Heart left ventricle (tissue), 16 donors: ENCODE measurements at places on chromosomes 2 and 18.

DNA sequence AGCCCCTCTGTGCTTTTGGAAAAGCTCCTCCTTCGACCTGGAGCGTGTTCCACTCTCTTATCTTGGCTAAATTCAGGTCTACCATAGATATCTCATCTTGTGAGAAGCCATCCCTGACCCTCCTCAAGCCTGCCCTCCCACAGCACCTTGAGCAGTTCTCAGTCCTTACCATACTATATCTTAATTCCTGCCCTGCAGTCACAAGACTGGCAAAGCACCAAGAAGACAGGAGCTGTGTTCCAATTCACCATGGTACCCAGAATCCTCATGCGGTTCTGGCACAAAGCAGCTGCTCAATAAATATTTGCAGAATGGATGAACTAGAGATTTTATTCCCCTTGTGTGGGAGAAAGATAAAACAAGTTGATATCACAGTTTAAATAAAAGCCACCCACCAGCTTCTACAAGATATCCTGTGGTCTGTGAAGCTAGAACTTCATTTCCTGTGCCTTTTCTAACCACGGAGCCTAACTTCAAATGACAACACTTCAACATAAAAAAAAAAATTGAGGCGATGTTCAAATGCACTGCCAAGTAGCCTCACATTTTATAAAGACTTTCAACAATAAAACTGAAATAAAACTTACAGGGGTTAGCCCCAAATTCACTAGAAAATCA, 19.5 kb downstream of the MARCHF4 start:
- no peak for DNase-seq

DNA sequence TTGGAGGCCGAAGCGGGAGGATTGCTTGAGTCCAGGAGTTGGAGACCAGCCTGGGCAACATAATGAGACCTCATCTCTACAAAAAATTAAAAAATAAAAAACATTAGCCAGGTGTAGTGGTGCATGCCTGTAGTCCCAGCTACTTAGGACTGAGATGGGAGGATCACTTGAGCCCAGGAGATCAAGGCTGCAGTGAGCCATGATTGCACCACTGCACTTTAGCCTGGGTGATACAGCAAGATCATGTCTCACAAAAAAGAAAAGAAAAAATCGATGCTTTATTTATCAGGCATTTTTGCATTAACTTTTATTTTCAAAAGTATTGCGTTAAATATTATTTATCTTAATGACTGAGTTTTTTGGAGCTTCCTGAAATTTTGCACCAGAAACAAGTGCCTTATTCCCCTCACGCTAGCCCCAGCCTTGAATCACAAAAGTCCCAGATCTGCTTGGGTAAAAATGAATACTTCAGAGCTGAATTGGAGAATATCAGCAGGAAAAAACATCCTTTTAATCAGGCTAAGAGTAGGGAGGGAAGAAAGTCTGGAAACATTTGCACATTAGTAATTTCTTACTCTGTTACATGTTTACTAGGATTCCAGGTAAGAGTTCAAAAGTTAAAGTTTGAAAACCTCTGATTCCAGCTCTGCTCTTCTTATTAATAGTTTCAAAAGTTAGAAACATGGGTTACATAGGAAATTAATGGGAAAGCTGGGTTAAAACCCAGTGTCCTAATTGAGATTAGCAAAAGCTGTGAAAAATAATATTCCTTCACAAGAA, 296.8 kb upstream of the FBXO11 start:
- no peak for DNase-seq

DNA sequence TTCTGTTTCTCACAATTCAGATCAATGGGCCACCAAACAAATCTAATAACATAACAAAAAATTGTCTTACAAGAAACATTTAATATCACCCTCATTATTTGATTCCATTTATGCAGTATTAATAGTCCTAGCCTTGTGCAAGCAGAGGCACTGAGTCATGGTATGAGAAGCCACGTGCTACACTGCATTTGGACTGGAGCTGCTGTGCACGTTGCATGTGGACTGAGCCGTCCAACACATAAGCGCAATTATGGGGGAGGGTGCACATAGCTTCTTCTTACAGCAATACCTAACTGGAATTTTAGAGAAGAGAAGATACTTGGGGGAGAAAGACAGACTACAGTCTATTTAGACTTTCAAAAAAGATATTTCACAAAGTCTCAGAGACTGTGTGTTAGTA, 329.6 kb upstream of the ID2 start:
- DNase-seq, result no peak

DNA sequence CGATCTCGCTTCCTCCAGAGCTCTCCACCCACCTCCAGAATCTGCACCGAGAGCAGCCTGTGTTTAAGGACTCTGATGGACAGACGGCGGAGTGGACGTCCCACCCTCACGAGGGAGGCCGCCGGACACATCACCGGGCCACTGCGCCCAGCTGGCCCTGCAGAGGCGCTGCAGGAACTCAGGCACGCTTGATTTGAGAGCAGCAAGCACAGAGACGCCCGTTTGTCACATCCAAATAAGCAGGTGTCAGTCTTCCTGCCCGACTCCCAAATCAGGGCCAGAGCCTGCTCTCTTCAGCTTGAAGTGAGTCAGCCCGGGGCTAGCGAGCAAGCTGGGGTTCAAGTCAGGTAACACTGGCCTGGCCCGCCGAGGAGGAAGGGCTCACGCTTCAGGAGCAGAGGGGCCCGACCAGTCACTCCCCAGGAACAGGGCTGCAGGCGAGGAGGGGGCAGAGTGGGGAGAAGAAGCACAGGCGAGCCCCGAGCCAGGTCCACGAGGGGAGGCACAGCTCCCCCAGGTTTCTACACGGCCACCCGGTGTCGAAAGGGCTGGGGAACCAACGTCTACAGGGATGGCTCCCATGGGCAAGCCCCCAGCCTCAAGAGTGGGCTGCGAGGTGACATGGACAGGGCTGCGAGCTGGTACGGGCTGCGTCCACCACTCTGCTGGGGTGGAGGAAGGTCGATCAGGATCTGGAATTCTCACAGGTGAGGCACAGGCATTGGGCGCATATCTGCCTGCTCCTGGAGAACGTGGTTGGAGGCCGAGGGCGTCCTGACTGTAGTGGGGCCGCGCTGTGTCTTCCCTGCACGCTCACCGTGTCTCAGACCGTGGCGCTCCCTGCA, 52.5 kb upstream of the CTDP1 start:
- no peak for DNase-seq

- peak; percentile 41 for DNase-seq
These were observed 89.2 kb downstream of the STPG4 start for GRCh38 chr2:47065771-47066380.

DNA sequence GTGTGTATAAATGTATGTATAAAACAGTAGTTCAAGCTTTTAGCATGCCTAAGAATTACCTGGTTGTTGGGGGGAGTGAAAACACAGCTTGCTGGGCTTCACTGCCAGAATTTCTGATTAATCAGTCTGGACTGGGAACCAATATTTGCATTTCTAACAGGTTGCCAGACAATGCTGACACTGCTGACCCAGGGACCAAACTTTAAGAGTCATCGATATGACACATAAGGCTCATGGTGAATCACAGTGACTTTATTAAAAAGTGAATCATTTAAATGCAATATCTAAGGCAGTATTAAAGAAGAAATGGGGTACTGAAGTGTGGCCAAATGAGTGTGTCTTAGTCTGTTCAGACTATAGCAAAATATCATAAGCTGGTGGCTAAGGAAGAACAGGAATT, 195.9 kb upstream of the DTNA start:
- no peak for DNase-seq

GRCh38 chr2:61841286-61841685, 12.6 kb downstream of the FAM161A start:
- DNase-seq, result no peak

DNA sequence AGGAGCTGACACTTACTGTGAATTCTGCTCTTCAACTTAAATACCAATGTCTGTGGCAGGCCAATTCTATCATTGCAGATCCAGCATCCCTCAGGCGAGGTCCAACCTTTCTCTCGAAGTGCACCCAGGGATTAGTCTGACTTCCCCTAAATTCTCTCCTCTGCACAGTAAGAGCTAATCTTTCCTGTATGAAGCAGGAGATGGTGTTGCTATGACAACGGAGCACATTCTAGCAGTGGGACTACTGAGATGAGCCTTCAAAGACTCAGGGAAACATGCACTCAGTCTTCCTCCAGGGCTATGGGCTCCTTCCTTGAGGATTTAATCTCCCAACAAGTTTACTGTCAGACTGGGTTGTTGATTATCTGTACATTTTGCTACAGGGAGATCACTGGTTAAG, 176.3 kb downstream of the NOL4 start:
- DNase-seq, result no peak

DNA sequence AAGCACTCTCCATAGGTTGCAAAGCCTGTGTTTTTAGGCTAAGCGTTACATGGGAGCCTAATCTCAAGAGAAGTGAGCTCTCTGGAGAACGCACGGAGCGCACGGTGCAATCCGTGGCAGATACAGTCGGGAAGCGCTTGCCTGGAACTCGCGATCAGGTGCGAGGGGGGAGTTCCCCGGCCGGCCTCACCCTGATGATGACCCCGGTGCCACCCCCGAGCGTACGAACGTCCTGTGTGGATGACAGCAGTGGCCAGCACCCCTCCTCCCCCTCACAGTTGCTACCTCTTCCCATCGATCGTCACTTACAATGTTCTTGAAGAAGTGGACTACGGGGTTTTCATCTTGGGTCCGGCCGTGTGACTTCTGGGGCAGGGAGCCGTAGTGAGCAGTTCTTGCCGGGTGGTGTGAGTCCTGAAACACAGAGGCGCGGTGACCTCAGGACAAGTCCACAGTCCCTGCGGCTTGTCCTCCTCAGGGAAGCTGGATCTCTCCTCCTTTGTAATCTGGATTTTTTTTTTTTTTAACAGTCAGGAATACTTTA, 142.9 kb downstream of the MBP start:
- DNase-seq, result no peak

- DNase-seq, result no peak
These were observed 36.7 kb downstream of the THNSL2 start for GRCh38 chr2:88206665-88207347.

DNA sequence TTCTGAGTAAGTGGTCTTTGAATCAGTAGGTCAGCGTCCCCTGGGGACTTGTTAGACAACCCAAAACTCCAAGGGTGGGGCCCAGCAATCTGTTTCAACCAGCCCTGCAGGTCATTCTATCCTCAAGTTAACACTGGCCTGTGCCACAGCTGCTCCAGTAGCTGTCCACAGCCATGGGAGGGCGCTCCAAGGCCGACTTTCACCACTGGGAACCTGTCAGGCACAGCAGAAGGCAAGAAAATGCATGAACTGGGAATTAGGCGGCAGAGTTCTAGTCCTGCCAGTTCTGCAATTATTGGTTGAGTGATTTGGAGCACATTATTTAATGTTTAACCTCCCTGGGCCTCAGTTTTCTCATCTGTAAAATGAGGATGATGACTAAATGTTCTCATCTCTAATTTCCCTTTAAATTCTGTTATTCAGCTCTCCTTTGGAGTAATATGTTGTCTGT, 17.4 kb upstream of the MRPL33 start:
- DNase-seq, result peak; percentile 82

DNA sequence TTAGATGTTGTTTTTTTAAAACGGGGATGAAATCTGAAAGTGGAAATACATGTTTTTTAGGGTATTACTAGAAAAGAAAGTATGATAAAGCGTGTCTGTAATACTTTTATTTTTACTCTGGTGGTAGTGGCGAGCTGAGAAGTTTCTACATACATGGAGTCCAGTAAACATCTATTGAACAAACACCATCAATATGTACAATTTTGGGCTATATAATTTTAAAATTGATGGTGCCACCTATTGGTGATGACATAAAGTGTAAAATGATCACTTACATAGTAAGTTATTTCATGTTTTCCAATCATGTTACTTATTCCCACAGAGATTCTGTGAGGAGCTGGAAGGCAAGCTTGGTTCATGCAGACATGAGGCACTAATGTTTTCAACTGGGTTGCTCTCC, 31.5 kb upstream of the NFE2L2 start:
- DNase-seq, result no peak

GRCh38 chr2:100551303-100551702, 11.5 kb upstream of the PDCL3 start:
- DNase-seq, result no peak

DNA sequence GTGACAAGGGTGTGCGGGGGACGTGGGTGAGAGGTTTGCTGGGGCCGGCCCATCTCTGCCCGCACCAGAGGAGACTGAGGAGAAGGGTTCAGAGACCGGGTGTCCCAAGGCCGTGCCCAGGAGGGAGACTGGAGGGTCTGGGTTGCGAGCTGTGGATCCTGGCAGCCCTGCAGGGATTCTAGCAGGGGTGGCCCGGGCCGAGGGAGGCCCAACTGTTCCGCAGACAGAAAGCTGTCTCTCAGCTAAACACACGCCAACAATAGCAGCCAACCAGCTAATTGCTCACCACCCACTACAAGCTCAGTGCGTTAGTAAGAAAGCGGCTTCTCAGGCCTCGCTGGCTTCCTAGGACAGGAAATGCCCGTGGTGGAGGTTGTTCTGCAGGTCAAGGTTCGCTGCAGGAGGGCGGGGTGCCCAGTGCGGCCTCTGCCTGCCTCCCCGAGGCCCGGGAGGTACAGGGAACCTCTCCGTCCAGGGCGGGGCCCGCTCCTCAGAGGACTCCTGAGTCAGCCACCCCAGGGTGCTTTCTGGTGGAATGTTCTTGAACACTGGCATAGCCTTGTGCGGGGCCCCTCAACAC, 282.0 kb upstream of the PXDN start:
- no peak for DNase-seq

DNA sequence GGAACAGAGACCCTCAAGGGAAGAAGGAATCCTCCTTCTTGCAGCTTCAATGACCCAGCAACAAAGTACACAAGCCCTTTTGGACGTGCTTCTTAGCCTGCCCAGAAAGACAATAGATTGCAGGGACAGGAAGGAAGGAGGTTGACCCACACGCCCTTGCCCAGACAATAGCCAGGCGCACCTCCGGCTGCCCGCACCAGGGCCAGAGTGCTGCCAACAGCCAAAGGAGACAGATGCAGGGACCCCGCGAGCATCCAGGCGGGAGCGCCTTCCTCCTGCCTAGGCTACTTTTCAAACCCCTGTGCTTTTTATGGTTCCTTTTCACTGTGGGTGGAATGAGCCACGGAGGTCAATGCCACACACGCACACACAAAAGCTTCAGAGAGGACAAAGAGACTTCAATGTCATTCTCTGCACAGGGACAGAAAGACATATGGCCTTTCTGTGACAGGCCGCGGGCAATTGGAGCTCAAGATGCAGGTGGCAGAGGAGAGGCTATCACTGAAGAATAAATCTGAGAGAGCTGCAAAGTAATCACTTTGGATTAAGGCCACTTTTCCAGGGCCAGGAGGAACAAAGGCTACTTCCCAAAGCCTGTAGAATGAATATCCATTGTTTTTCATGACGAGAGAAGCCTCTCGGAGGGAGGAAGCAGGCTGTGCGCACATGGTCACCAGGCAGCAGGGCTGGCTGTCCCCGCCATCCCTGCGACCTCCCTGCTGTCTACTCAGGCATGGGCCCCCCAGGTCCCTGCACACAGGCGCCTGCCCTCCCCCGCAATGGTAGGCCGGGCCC, 300.6 kb downstream of the EIPR1 start:
- no peak for DNase-seq

DNA sequence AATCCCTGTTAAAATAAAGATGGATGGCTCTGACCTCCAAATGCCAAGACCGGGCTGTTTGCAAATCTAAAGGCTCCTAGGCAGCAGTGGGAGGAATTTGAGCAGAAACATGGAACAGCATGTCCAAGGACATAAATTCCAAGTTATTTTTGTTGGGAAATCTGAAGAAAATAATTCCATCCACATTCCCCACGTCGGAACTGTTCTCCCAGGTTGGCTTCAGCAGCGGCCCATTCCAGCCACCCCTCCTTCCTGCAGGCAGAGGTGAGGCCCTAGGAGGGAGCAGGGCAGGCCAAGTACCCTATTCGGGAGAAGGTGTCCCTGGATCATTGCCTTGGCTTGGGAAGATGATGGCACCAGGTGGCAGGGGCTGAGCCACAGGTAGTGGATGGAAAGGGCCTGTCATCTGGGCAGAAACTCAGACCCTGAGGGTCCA, 117.1 kb downstream of the CAPN13 start:
- DNase-seq, result no peak

- peak; percentile 29 for DNase-seq
These were observed 46.6 kb downstream of the PRKRA start for GRCh38 chr2:178404368-178404767.
